ENCODE measurements at places on chromosomes 5 and 9.

DNA sequence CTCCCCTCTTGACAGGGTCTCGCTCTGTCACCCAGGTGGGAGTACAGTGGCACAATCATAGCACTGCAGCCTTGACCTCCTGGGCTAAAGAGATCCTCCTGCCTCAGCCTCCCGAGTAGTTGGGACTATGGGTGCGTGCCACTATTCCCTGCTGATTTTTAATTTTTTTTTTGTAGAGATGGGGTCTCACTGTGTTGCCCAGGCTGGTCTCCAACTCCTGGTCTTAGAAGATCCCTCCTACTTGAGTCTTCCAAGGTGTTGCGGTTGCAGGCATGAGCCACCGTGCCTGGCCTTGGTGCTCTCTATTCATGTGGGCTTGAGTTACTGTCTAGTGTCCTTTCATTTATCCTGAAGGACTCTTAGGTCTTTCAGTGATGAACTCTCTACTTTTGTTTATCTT is 24.1 kb downstream of the EHMT1 start:
- H3K27ac ChIP-seq = no peak overlapping the region
- peaks cover 12% of the 10 kb centered on the region for H3K36me3 ChIP-seq
- no peak overlapping the region for H3K4me3 ChIP-seq
- H3K27me3 ChIP-seq = no peaks in the 10 kb centered on the region
- H3K4me1 ChIP-seq = peaks cover 8% of the 10 kb centered on the region

GRCh38 chr9:35598866-35599590 is 6.0 kb upstream of the TESK1 start:
- no peak for DNase-seq
- no peaks in the 10 kb centered on the region for H3K27me3 ChIP-seq
- H3K27ac ChIP-seq = no peak overlapping the region
- no peaks in the 10 kb centered on the region for H3K36me3 ChIP-seq
- no peak overlapping the region for H3K4me3 ChIP-seq

DNA sequence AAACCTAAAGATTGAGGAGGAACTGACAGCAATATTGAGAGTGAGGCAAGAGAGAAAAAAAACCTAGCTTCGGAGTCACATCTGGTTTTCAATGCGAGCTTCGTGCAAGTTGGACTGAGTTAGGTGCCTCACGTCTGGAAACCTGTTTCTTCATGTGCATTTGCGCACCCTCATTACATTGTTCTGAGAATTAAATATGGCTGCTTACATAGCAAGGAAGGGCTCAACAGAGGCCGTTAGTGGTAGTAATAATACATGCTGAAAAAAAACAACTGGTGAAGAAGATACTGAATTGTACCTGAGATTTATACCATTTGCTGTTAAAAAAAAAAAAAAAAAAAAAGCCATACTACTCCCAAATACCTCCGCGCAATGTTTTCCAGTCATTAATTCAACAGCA is 18.6 kb downstream of the DNAJA1 start:
- no peak for DNase-seq
- peaks cover 21% of the 10 kb centered on the region for H3K36me3 ChIP-seq
- no peaks in the 10 kb centered on the region for H3K27me3 ChIP-seq
- H3K4me3 ChIP-seq = peak overlapping the region; percentile 56
- H3K27ac ChIP-seq = peak overlapping the region; percentile 31

DNA sequence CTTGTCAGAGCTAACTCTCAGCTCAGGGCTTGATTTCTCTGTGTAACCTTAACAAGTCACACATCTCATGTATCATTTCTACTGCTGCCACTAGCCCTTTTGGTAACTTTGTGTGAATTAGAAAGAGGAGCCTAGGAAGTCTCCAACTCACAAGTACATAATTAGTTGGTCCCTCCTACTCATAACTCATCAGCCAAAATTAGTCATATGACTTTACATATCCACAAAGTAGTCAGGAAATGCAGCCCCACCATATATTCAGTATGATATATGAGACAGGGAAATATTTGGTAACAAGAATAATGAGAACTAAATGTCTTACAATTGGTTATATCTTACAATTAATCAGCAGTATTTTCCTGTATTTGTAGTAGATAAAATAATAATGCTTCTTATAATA is 250.2 kb downstream of the SH3GL2 start:
- no peak for DNase-seq
- H3K4me3 ChIP-seq = no peak overlapping the region
- no peak overlapping the region for H3K27ac ChIP-seq

- H3K4me1 ChIP-seq = no peaks in the 10 kb centered on the region
- H3K36me3 ChIP-seq = no peaks in the 10 kb centered on the region
Measured at GRCh38 chr5:8391911-8392310, 523.0 kb downstream of the MTRR start.

GRCh38 chr5:57598756-57599155 is 116.1 kb upstream of the ACTBL2 start:
- no peaks in the 10 kb centered on the region for H3K36me3 ChIP-seq
- no peak for DNase-seq
- no peaks in the 10 kb centered on the region for H3K27me3 ChIP-seq
- H3K27ac ChIP-seq = no peak overlapping the region

GRCh38 chr5:115979201-115980041 is 17.1 kb downstream of the LVRN start:
- no peak for DNase-seq
- H3K4me3 ChIP-seq = no peak overlapping the region
- no peaks in the 10 kb centered on the region for H3K36me3 ChIP-seq
- no peak overlapping the region for H3K27ac ChIP-seq
- H3K27me3 ChIP-seq = no peaks in the 10 kb centered on the region

- H3K4me1 ChIP-seq = no peaks in the 10 kb centered on the region
- no peak overlapping the region for H3K4me3 ChIP-seq
- H3K27me3 ChIP-seq = peaks cover 34% of the 10 kb centered on the region
- H3K36me3 ChIP-seq = no peaks in the 10 kb centered on the region
- H3K27ac ChIP-seq = no peak overlapping the region
- no peak for DNase-seq
Measured at GRCh38 chr9:132249690-132250089, 87.8 kb downstream of the NTNG2 start.

- no peak overlapping the region for H3K4me3 ChIP-seq
- H3K4me1 ChIP-seq = peaks cover 3% of the 10 kb centered on the region
- DNase-seq = no peak
- peaks cover 25% of the 10 kb centered on the region for H3K27me3 ChIP-seq
Measured at GRCh38 chr9:14325147-14325546, 11.2 kb upstream of the NFIB start.

- H3K27me3 ChIP-seq = no peaks in the 10 kb centered on the region
- peaks cover 2% of the 10 kb centered on the region for H3K36me3 ChIP-seq
- no peak overlapping the region for H3K4me3 ChIP-seq
- no peak for DNase-seq
- H3K27ac ChIP-seq = no peak overlapping the region
Measured at GRCh38 chr5:151255621-151256286, 2.8 kb downstream of the GM2A start.

DNA sequence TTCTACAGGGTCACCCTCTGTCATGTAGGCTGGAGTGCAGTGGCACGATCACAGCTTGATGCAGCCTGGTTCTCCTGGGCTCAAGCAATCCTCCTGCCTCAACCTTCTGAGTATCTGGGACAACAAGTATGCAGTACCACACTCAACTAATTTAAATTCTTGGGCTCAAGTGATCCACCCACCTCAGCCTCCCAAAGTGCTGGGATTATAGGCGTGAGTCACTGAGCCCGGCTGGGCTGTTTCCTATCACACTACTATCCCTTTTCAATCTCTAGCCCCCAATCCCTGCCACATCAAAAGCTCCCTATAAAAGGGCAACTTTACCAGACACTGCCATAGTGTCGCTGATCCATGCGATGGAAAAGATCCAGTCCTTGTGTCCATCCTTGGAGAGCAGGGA is 20.4 kb downstream of the DCAF12 start:
- H3K27me3 ChIP-seq = no peaks in the 10 kb centered on the region
- H3K4me3 ChIP-seq = no peak overlapping the region
- peaks cover 73% of the 10 kb centered on the region for H3K36me3 ChIP-seq

DNA sequence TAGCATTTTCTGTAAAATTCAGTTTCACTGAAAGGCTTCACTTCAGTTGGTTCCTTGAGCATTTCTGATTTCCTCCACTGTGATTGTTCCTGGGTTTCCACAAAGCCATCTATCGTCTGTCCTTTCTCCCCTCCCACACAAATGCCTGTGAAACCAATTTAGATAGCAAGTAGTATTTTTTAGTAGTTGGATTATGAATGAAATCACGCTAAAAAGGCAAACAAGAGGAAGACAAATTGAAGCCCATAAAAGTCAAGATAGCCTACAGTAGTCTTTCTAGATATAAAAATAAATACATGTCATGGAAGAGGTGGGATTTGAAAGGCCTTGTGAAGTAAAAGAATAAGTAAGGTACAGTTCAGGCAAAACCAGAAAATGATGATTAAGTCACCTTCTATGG is 162.8 kb downstream of the ADAMTSL1 start:
- no peak for DNase-seq
- no peak overlapping the region for H3K4me3 ChIP-seq
- no peaks in the 10 kb centered on the region for H3K4me1 ChIP-seq
- H3K27me3 ChIP-seq = no peaks in the 10 kb centered on the region
- no peak overlapping the region for H3K27ac ChIP-seq

DNA sequence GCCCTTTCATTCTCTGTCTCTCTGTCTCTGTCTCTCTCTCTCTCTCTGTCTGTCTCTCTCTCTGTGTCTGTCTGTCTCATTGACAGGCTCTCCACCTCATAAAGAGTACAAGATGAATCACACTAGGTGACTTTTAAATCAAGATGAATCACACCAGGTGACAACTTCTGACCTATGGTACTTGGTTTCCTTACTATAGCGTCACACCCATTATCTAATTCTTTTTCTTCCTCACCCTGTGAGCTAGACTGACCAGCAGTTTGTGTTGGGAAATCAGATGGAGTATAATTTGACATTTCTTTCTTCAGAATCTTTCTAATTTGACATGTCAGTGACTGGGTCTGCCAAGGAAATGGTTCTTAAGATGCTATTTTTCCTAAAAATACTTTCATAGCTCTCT is 232.9 kb downstream of the ARRDC3 start:
- H3K4me3 ChIP-seq = no peak overlapping the region
- no peaks in the 10 kb centered on the region for H3K27me3 ChIP-seq
- DNase-seq = no peak
- no peak overlapping the region for H3K27ac ChIP-seq
- no peaks in the 10 kb centered on the region for H3K4me1 ChIP-seq

DNA sequence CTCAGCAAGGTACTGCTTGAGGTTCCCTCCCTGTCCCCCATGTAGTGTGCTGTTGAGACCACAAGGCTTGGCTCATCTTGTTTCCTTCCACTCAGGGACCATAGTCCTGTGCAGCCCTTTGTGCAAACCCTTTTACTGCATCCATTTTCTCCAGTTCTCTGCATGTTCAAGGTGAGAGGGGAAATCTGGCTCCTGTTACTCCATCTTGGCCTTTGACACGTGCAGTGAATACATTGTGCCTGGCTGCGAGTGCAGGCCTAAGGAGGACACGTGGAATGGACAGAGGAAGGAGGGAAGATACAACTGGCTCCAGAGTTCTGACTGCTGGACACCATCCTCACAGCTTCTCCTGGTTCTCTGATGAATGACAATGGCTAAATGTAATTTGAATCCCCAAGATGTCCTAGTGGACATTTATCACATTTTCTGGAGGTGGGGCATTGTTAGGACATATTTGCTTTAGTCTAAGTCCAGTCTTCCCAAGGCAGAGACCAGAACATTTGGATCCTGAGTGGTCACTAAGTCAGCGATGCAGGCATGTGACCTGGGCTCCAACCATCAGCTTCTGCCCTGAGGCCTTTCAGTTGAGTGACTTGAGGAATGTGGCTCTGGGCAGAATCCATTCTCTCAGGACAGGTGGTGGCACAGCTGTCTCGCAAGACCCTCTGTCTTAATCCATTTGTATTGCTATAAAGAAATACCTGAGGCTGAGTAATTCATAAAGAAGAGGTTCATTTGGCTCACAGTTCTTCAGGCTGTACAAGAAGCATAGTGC is 189.0 kb upstream of the DAP start:
- H3K4me3 ChIP-seq = no peak overlapping the region
- H3K4me1 ChIP-seq = no peaks in the 10 kb centered on the region
- no peaks in the 10 kb centered on the region for H3K27me3 ChIP-seq
- no peak for DNase-seq

- no peak for DNase-seq
- no peaks in the 10 kb centered on the region for H3K36me3 ChIP-seq
- H3K4me3 ChIP-seq = peak overlapping the region; percentile 96
- no peaks in the 10 kb centered on the region for H3K27me3 ChIP-seq
Measured at GRCh38 chr5:69217151-69217511, 17.6 kb upstream of the CDK7 start.

- H3K4me3 ChIP-seq = no peak overlapping the region
- H3K27ac ChIP-seq = no peak overlapping the region
- peaks cover 23% of the 10 kb centered on the region for H3K4me1 ChIP-seq
- H3K27me3 ChIP-seq = peaks cover 41% of the 10 kb centered on the region
Measured at GRCh38 chr9:133576031-133576874, 32.9 kb downstream of the FAM163B start.

GRCh38 chr5:149632311-149633251 is 51.3 kb downstream of the ARHGEF37 start:
- H3K36me3 ChIP-seq = no peaks in the 10 kb centered on the region
- H3K27me3 ChIP-seq = no peaks in the 10 kb centered on the region
- no peaks in the 10 kb centered on the region for H3K4me1 ChIP-seq

GRCh38 chr5:16489322-16489791 is 23.8 kb upstream of the ZNF622 start:
- no peaks in the 10 kb centered on the region for H3K36me3 ChIP-seq
- no peak overlapping the region for H3K4me3 ChIP-seq
- no peak overlapping the region for H3K27ac ChIP-seq
- DNase-seq = no peak
- H3K4me1 ChIP-seq = no peaks in the 10 kb centered on the region
- no peaks in the 10 kb centered on the region for H3K27me3 ChIP-seq
